ENCODE measurements at places on chromosomes 13 and 19. TPM values are rescaled to one million over a fixed set of nuclear protein-coding genes. Genes with fewer than 3 reads are reported as not detected.

GRCh38 chr13:37526710-37527473 is 71.7 kb downstream of the POSTN start:
- DNase-seq: no peak

HCST gene
- total RNA-seq: 60.1 TPM

ALOX5AP gene
- 64.9 TPM for total RNA-seq

APOC1 gene
- 3.9 TPM for total RNA-seq

GRCh38 chr19:51799774-51800472 is 5.0 kb downstream of the FPR3 start:
- DNase-seq: no peak

DNA sequence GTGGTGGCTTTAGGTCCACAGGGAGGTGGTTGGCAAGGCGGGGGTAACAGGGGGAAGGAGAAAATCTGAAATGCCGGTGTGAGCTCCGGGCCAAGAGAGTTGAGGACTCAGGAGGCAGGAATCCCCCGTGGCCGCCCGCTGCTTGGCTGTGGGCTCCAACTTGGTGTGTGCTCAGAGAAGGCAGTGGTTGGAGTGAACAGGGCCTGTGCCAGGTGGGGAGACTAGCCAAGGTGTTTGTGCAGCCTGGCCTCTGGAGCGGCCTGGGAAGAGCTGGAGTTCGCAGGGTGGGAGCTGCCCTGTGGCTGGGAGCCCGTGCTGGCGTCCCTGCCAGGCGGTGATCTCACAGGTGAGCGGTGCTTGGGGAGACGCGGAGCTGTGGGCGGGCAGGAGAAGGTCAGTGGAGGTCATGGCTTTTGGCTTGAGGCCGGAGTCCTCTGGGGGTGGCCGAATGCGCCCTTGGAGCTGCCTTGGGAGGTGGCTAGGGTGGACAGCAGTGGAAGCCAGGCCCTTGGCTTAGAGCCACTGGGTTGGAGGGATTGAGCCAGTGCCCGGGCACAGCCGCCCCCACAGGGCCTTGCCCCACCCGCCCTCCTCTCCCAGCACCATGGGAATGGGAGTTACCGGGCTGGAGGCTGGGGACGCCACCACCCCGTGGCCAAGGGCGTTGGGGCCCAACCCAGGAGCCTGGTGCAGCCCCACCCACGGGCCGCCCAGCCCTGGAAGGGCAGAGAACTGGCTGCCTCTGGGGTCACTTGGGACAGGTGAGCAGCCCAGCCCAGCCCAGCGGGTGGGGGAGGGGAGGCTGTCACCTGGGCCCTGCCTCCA is 7.1 kb upstream of the CIRBP start:
- no peak for DNase-seq

MEIOSIN gene
- not detected for total RNA-seq

GRCh38 chr19:13238891-13239534 is 88.8 kb downstream of the IER2 start:
- no peak for DNase-seq

GRCh38 chr13:23470790-23471614 is 37.5 kb upstream of the SACS start:
- no peak for DNase-seq

GRCh38 chr13:51034906-51035305 is 76.2 kb downstream of the C13orf42 start:
- DNase-seq: no peak

DNA sequence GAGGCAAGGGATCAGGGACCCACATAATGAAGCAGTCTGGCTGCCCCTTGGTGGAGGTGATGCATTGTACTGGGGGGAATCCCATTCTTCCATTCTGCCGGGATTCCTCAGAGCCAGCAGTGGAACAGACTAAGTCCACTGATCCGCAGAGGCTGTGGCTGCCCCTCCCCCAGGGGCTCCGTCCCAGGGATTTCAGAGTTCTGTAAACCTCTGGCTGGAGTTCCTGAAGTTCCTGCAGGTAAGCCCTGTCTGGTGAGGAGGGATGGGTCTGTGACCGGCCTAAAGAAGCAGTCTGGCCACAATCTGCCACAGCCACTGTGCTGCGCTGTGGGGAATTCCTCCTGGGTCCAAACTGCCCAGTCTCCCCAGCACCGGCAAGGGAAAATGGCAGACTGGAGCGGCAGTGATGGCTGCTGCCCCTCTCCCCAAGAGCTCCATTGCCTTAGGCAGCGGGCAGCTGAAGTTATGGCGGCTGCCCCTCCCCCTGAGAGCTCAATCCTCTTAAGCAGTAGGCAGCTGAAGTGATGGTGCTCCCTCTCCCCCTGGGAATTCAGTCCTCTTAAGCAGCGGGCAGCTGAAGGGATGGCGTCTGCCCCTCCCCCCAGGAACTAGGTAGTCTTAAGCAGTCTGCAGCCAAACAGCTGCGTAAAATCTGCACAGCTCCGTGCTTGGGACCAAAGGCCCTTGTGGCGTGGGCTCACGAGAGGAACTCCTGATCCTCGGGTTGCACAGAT is 155.7 kb downstream of the PCDH17 start:
- no peak for DNase-seq

GRCh38 chr13:67916650-67917049 is 686.5 kb upstream of the PCDH9 start:
- no peak for DNase-seq

RAB11B gene
- total RNA-seq: 116 TPM

GRCh38 chr19:42255766-42256745 is 1.1 kb upstream of the ERF start:
- no peak for DNase-seq

DNA sequence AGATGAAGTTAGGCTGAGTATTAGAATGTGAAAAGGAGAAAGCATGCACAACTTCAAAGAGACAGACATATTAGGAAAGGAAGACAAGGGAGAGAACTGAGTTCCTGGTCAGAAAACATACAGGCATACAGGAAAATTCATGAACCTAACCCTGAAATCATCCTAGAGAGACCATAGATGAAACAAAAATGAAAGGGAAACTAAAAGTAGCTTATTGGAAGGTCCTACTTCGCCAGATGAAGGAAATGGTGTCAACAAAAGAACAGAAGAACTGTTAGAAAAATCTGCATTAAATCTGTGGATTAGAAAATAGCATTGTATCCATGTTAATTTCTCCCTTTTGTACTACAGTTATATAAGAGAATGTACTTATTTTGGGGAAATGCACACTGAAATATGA is 169.0 kb upstream of the UFM1 start:
- no peak for DNase-seq

DNA sequence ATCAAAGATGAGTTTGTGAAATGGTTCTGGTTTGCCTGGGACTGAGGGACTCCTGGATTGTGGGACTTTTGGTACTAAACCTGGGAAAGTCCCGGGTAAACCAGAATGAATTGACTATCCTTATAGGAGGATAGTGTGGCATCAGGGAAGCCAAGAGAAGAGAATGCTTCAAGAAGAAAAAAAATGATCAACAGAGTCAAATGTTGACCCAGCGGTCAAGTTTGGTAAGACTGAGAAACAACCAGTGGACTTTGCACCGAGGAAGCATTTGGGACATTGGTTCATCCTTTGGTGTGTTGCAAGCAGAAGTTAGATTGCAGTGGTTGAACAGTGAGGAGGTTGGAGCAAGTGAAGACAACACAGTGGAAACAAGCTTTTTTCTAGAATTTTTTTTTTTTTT is 33.5 kb downstream of the CLEC17A start:
- DNase-seq: no peak

DNA sequence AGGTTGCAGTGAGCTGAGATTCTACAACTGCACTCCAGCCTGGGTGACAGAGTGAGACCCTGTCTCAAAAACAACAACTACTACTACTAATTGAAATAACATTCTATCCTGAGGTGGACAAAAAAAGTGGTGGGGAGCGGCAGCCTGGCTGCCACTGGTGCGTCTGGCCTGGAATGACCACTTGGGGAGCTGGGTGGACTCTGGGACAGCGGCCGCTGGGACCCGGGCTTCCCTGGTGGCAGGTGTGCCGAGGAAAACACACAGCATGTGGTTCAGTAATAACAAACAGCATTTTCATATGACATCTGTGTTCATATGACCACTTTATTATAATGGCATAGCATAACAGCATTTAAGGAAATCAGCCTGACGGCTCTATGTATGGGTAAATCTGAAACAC is 33.9 kb downstream of the TFDP1 start:
- DNase-seq: no peak

All from T-cell (primary cell).